ENCODE measurements at places on chromosomes 6 and 20.

- no peak for DNase-seq
Measured at GRCh38 chr6:136015531-136015930, 164.0 kb downstream of the PDE7B start.

DNA sequence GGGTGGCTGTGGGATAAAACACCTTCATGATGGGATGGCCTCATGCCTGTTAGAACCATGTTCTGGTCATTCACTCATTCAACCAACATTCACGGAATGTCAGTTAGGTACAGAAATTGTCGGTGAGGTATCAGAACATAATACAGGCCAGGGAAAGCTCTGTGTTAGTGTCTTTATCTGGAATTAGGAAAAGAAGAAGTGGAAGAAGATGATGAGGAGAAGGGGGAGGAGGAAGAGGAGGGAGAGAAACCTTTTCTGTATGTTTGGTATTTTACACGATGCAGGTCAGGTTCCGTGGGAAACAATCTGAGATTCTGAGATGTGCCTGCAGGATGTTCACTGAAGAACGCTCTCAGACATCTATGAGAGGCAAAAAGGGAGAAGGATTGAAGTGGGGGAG, 5.6 kb downstream of the ADTRP start:
- no peak for DNase-seq

GRCh38 chr6:149895833-149896271, 2.1 kb downstream of the RAET1E start:
- DNase-seq = peak; percentile 49

- DNase-seq = no peak
Measured at GRCh38 chr6:158047563-158048323, 66.1 kb downstream of the SYNJ2 start.

GRCh38 chr6:150391414-150391813, 22.6 kb downstream of the IYD start:
- DNase-seq = no peak

- peak; percentile 3 for DNase-seq
Measured at GRCh38 chr6:63764318-63764916, 128.8 kb downstream of the PHF3 start.

DNA sequence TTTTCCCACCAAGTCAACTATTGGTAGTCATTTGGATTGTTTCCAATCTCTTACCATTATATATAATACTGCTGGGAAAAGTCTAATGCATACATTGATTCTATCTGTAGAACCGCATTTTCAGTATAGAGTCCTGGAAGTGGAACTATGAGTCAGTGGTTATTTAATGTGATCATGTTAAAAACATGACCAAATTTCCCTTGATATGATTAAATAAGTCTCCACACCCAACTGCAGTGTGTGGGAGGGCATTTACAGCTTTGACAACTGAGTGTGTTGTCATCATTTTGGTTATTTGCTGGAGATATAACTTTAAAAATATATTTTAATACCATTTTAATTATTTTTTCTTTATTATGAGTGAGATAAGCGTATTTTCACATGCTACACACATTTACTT, 1027.6 kb downstream of the EYS start:
- DNase-seq = no peak

DNA sequence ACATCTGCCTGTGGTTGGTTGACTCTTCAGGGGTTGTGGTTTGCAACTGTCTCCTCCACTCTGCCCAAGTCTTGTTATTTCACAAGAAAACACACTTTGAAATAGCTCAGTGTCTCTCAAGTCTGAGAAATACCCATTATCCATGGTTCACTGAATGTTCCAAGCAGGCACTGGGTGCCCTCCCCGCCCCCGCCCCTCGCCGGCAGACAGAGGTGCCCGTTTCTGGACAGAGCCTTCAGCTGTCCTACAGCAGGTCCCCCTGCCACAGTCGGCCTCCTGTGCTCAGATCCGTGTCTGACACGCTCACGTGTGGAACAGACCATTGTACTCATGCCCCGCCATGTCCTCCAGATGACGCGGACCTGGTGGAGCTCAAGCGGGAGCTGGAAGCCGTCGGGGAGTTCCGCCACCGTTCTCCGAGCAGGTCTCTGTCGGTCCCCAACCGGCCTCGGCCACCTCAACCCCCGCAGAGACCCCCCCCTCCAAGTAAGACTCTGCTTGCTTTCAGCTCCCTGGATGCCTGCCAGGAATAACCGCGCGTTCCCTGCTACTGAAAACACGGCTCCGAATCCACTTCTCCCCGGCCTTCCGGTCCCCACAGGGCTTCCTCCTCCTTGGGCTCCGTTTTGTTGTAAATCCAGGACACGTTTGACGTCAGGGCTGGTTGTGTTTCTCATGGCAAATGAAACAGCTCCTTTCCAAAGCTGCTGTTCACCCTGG, 81.4 kb downstream of the SERAC1 start:
- DNase-seq = no peak

- no peak for DNase-seq
Measured at GRCh38 chr6:16766836-16767745, 5.8 kb upstream of the ATXN1 start.

DNA sequence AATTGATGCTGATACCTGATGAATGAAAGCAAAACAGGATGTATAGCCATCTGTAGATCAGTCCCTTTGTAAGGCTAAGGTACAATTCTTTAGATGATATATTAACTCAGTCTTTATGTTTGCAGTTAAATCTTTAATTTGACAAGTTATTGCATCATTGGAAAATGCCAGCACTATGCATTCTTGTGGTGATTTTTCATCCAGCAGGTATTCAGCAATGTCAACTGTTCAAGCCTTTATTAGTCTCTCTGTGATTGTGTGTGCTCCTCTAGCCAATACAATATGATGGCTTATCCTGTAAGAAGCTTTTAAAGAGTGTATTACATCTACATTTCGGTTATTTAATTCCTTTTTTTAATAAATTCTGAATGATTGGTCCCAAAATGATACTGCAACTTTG, 34.3 kb downstream of the HLA-DMB start:
- DNase-seq = no peak

GRCh38 chr6:157967486-157967885, 14.2 kb upstream of the SYNJ2 start:
- DNase-seq = no peak

DNA sequence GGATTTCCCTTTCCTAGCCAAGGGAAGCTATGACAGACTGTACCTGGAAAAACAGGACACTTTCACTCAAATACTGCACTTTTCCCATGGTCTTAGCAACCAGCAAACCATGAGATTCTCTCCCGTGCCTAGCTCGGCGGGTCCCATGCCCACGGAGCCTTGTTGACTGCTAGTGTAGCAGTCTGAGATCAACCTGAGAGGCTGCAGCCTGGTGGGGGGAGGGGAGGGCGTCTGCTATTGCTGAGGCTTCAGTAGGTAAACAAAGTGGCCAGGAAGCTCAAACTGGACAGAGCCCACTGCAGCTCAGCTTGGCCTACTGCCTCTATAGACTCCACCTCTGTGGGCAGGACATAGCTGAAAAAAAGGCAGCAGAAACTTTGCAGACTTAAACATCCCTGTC, 61.8 kb downstream of the EPM2A start:
- DNase-seq = no peak

- no peak for DNase-seq
Measured at GRCh38 chr6:117919775-117920729, 13.0 kb downstream of the SLC35F1 start.

GRCh38 chr6:77136086-77136485, 327.2 kb downstream of the HTR1B start:
- DNase-seq = no peak

GRCh38 chr20:44056010-44056698, 130.8 kb downstream of the JPH2 start:
- peak; percentile 22 for DNase-seq

GRCh38 chr6:104173668-104174067, 686.1 kb downstream of the HACE1 start:
- no peak for DNase-seq

GRCh38 chr6:25312703-25313102, 33.5 kb downstream of the CARMIL1 start:
- DNase-seq = no peak

GRCh38 chr6:90199900-90200299, 96.7 kb downstream of the BACH2 start:
- no peak for DNase-seq

Measured in SHP77 treated with DMSO at 0.1 percent for 48 hours (cell line).